ENCODE measurements at places on chromosomes 4 and X. TPM values are rescaled to one million over a fixed set of nuclear protein-coding genes. Genes with fewer than 3 reads are reported as not detected.

DNA sequence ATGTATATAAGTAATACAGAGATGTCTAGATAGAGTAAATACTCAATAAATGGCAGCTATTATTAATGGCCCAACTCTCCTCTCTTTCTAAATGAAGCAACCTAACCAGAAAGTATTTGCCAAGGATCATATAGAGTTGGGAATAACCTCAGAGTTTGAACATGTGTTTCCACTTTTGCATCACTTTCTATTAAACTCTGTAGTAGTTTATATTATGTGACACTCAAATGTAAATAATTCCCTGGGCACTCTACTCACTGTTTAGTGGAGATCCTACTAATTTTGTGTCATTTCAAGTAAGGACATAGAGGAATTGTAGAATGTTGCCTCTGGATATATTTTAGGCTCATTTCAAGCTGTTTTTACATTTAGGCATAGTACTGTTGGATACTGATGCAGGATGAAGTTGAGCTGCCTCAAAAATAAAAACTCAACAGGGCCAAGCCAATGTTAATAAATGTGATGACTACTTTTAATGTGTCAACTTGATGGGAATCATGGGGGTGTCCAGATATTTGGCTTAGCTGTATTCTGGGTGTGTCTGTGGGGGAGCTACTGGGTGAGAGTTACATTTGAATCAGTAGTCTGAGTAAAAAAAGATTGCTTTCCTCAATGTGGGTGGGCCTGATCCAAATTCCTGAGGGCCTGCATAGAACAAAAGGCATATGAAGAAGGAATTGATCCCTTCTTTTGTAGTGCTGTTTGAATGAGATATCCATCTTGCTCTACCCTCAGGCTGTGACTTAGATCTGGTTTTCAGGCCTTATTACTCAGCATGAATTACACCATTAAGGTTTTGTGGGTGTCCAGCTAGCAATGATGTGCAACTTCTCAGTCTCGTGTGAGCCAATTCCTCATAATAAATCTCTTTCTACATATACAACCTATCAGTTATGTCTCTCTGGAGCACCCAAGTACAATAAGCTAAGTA, 1368.2 kb downstream of the STIM2 start:
- no peak for DNase-seq

The SRP72 gene
- total RNA-seq = 75.8 TPM

GRCh38 chrX:3295731-3296130, 50.7 kb downstream of the MXRA5 start:
- DNase-seq = no peak

DNA sequence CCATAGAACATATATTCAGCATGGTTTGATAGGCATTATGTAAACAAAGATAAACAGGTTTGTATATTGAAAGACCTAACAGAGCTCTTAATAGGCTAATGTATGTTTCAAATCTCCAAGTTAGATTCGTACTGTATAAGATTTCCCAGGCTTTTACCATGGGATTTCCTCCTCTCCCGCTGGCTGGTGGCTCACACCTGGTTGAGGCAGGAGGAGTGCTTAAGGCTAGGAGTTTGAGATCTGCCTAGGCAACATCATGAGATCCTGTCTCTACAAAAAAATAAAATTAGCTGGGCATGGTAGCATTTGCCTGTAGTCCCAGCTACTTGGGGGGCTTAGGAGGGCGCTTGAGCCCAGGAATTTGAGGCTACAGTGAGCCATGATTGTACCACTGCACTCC, 5.4 kb downstream of the CPE start:
- no peak for DNase-seq

- no peak for DNase-seq
Measured at GRCh38 chr4:14337892-14338584, 664.2 kb upstream of the CPEB2 start.

The GPR173 gene
- total RNA-seq = 0.66 TPM

DNA sequence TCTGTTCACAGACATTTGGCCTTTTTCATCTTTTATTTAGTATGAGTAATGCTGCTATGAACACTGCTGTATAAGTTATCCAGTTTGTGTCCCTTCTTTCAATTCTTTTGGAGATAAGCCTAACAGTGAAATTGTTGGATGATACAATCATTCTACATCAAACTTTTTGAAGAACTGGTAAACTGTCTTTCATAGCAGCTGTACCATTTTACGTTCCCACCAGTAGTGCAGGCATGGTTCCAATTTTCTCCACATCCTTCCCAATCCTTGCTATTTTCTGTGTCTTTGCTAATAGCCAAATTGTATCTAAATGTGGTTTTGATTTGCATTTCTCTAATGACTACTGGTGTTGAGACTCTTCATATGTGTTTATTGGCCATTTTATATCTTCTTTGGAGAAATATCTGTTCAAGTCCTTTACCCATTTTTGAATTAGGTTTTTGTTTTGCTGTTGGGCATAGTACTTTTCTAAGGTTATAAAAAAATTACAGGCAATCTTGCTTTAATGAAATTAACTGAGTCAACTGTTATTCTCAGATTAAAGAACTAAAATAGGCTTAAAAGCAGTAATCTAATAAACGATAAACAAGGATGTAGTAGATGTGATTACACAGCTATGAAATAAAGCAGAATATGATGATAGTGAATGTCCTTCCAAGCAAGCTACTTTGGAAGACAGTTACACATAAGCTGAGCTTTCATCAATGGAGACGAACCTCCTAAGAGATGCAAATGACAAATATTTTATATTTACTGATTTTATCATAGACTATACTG, 57.2 kb downstream of the FBXW7 start:
- DNase-seq = no peak
